ENCODE measurements at places on chromosomes 5 and 9.

DNA sequence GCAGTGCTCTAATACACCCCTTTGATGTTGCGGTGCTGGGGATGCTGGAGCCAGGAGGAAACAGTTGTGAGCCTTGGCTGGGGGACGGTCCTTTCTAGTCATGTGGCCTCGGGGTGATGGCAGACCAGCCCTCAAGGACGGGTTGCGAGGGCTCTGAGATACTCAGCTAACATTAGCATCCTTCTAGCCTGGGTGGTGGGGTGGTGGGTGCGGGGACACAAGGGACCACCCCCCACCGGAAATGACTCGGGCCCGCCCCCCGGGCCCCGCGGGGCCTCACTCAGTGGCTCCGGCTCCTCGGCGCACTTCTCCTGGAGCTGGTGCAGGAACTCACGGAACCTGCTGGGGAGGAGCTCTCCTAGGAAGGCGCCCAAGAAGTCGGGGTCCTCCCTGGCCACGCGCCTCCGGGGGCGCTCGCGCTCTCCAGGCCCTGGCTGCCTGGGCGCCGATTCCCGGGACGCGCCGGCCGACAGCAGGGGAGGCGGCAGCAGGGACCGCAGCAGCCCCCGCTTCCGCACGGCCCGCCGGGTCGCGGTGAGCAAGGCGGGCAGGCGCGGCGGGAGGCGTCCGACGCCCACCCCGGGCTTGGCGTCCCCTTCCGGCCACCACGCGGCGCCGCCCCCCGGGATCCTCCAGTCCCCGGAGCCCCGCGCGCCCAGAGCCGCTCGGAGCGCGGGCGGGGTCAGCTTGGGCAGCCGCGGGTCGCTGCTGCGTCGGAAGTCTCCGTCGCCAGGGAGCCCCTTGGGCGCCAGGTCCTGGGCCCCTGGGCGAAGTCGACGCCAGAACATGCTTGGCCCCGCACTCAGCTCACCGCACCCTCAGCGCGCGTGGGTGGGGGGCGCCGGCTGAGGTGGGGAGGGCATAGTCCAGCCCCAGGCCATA is 873 bp downstream of the C9orf50 start:
- DNase-seq = no peak

- no peak for DNase-seq
These were observed 18.0 kb upstream of the CTSL start for GRCh38 chr9:87707805-87708506.

DNA sequence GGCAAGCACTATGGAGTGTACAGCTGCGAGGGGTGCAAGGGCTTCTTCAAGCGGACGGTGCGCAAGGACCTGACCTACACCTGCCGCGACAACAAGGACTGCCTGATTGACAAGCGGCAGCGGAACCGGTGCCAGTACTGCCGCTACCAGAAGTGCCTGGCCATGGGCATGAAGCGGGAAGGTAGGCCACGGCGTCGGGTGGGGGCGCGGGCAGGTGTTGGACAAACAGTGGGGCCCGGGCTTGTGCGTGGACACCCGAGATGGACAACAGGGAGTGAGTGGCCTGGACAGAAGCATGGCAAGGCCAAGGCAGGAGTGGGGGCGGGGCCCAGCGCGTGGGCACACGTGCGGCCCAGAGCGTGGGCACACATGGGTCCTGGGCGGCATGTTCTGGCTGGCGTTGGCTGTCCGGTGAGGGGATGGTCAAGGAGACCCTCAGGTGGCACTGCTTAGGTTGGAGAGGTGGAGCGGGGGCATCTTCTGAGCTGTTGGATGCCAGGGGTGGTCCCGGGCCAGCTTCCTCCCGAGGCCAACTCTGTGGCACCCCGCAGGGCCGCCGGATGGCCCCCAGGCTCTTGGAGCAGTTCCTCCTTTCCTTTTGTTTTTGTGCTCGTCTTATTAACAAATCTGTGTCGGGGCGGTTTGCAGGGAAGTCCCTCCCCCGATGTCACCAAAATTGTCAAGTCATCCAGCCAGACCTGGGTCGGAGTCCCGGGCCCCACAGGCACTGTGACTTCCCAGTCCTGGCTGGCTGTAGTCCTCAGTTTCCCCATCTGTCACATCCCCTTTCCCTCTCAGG is 82.9 kb downstream of the RXRA start:
- no peak for DNase-seq

DNA sequence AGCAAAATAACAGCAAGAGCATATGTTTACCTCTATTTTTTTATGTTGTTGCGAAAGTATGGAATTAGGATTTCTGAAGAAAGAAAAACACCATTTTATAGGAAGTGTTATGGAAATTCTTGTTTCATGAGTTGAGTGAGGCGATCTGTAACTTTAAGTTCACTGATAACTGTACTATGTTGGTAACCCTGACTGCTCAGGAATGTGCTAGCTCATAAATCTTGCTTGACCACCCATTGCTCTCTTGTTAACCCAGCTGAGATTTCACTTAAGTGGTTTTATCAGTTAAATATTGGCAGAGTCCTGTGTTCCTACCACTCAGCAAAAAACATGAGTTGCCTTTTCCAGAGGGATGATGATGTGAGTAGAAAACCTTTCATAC is 91.1 kb upstream of the STARD4 start:
- DNase-seq = no peak

GRCh38 chr5:105146867-105147266 is 1584.3 kb upstream of the NUDT12 start:
- DNase-seq = no peak

- no peak for DNase-seq
These were observed 186.6 kb downstream of the SMC2 start for GRCh38 chr9:104280711-104281110.

DNA sequence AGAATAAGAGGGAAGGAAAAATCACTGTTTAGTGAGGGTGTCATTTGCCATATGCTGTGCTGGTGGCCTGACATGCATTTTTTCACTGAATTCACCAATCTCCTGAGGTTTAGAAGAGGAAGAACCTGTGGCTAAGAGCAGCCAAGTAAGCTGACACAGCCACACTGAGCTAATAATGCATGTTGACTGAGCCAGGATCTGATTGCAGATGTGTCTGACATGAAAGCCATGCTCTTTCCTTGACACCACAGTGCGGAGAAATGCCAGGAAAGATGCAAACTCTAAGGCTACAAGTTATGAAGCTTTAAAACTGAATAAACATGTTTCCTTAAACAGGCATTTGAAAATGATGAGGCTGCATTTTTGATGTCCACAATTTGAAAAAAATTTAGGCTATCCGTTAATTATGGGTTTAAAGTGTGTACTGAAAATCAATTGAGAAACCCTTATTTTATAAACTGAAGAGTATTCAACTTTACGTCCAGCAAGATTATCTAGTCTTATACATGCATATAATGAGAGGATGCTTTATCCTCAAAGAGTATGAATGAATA is 208.6 kb downstream of the FBN2 start:
- DNase-seq = no peak

DNA sequence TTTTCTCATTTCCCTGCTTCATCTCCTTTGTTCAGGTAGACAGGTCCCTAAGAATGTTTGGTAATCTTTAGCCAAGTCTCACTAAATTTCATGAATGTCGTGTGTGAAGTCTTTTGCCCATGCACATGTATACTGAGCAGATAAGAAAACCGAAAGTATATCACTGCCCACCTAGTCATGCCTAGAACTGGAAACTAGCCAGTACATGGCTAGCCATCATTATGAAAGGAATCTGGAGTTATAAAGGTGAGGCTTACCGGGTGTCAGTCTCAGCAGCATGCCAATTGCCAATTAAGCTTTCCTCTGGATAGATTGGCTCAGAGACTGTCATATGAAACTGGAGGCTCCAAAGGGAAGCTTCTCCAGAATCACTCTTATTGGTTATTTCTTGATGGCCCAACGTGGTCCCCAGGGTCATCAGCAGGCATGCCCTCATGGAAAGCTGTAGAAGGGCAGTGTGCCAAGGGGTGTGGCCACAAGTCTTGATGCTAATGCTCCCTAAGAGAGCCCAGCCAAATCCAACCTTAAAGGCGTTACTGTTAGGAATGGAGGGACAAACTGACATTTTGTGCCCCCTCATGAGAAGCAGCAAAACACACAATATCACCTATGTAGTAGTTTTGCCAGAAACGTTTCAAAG is 307.3 kb upstream of the PIK3R1 start:
- no peak for DNase-seq

DNA sequence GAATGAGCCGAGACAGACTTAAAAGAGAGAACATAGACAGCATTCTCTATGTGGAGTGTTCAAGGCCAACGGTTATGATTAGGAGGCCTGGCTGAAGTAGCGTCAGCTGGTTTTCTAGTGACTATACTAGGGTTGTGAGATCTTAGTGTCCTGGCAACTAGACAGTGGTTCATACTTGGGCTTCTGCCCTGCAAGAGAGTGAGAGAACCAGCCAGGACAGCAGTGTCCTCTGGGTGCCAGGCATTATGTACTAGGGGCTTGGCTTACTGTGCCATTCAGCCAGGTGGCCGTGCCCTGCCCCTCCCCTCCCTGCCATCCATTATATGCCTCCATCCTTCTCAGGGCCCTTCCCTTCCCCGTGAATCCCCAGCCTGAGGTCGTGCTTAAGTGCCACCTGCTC is 56.8 kb downstream of the TRIO start:
- DNase-seq = no peak

DNA sequence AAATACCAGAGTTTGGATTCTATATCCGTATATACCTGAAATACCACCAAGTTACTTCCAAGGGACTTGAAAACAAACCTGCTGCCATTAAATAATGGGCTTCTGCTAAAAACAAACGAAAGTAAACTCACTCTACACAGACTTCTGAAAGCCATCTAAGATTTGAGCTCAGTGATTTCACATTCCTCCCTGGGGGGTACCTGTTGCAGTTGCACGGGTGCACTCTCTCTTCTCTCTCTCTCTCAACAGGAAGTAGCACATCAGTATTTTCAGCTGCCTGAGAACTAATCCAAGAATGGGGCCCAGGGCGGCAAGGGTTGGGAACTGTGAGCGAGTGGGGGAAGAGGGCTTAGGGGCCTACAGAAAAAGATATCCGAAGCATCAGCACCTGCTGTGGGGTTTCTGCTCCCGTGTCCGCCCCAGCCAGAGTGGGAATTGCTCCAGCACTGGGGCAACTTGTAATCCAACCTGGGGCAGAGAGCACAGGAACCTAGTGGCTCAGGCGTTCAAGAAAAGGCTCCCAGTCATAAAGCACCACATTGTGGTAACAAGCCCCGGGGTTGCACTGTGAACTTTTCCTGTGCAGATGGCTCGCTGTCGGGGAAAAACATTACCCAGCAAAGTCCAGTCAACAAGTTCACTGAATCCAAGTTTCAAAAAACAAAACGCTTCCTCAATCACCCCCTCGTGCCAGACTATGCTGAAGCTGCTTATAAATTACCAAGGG is 99.8 kb downstream of the EFNA5 start:
- no peak for DNase-seq

GRCh38 chr9:130984521-130984920 is 24.5 kb upstream of the LAMC3 start:
- DNase-seq = no peak

DNA sequence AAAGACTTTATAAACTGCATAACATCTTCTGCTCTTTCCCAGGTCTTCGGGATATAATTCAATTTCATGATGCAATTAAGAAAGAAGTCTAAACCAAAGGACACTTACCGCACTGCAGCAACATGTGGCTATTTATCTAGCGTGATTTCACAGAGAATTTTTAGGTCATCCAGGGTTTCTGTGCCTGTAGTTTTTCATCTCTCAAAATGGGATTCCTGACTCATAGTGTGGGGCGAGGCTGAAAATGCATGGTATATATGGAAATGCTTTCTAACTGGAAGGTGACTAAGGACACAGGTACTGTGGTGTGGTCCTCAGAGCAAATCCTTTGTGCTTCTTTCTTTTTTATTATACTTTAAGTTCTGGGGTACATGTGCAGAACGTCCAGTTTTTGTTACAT is 557.7 kb upstream of the KLF4 start:
- no peak for DNase-seq

DNA sequence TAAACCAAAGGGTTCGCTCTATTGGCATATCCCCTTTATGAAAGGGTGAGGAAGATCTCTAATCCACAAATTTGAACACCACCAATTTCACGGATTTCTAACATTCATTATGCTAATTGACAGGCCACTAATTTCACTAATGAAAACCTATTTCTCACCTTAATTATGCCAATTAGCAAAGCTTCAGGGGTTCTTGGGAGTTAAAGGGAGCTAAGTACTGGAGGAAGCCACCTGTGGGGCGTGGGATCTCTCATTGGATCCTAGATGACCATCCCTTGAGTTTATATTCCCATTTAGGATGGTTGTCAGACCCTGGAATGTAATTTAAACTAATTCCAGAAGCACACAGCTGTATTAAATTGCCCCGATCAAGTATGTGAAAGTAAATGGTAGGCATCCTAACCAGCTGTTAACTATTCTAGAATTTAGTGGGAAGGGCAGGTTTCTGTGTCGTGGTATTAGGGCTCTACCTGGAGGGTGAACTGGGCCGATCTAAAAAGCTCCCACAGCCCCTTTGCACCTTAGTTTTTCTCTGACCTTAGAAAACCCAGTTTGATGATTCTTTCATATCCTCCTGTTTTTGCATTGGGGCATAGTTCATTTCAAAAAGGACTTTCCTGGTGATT is 77.1 kb downstream of the C9orf152 start:
- no peak for DNase-seq

GRCh38 chr5:176155922-176156359 is 82.3 kb upstream of the SIMC1 start:
- DNase-seq = no peak

GRCh38 chr9:89523948-89524347 is 26.0 kb upstream of the SEMA4D start:
- DNase-seq = no peak

DNA sequence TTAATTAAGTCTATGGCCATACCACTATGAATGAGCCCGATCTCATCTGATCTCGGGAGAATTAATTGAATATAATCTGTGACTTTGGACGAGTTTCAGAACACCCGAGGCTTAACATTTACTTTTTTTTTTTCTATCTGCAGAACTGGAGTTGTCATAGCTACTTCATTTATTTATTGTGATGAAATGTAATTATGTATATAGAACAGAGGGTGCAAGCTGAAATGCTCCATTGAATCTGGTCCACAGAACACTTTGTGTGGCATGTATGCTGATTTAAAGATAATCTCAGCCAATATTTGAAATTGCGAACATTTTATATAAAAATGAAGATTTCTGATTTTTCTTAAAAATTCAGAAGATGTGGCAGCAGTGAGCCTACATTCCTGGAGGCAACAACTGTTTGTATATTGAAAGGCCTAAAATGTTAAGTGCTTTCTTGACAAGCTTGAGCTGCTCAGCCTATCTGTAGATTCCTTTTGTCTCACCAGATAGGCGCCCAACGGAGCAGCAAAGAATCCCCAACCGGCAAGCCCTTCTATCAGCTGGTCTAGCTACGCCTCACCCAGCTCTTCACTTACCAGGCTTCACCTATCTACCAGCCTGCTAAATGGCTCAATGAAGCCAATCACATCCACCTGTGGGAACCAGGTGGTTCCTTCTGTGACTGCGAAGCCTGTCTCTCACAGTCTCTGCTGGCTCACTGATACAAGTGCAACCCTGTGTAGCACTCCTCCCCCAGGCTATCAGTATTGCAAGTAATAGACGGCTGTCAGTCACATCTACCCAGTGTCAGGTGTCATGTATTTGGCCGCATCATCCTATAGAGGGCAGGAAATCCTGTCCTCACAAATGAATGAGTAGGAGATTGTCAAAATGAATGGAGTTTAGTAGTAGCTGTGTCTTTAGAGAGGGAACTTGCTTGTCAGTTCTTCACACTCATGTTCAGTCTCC is 170.6 kb upstream of the MRPS30 start:
- DNase-seq = no peak

Measured in chondrocyte (in vitro differentiated cells).